ENCODE measurements at places on chromosomes 12 and 14.

GRCh38 chr12:122856999-122857671, 21.9 kb downstream of the HIP1R start:
- no peak for DNase-seq

GRCh38 chr14:38507299-38507698, 251.4 kb upstream of the CLEC14A start:
- DNase-seq: no peak

- DNase-seq: no peak
Observed at GRCh38 chr12:55847603-55848291, 5.0 kb upstream of the MMP19 start.

GRCh38 chr12:63911341-63911740, 66.8 kb downstream of the SRGAP1 start:
- DNase-seq: no peak

Measured in stimulated activated CD4-positive, alpha-beta T cell treated with anti-CD3 and anti-CD28 coated beads, Interleukin-12 subunit alpha, Interleukin-12 subunit beta, amount 100 ng/mL, for 24 hours (primary cell).